Smooth muscle cell of the umbilical artery (primary cell): ENCODE measurements at places on chromosomes 6 and 20. TPM values are rescaled to one million over a fixed set of nuclear protein-coding genes. Genes with fewer than 3 reads are reported as not detected.

The PAX1 gene
- total RNA-seq = not detected in 2 replicates

The SAMD5 gene
- 0.88 and 3.3 TPM in 2 replicates for total RNA-seq

The ID4 gene
- total RNA-seq = 2.4 and 2.6 TPM in 2 replicates

The ZBTB46 gene
- total RNA-seq = 0.42 and 0.59 TPM in 2 replicates

The PSORS1C2 gene
- total RNA-seq = not detected in 2 replicates

The ENPP4 gene
- 0.74 and 0.89 TPM in 2 replicates for total RNA-seq

The NKAIN2 gene
- not detected in 2 replicates for total RNA-seq
